HepG2 (cell line): ENCODE measurements at places on chromosomes 3 and 15. TPM values are rescaled to one million over a fixed set of nuclear protein-coding genes. Genes with fewer than 3 reads are reported as not detected.

The SEMA3G gene
- polyA plus RNA-seq: 8.3 and 13.4 TPM in 2 replicates

The PLA2G4E gene
- polyA plus RNA-seq: 0.01 TPM in 1 of 2 replicates, not detected in the other

The NPAP1 gene
- not detected in 2 replicates for polyA plus RNA-seq

The PRR20G gene
- polyA plus RNA-seq: not detected in 2 replicates

The C2CD4A gene
- not detected in 2 replicates for polyA plus RNA-seq

The ZNF860 gene
- polyA plus RNA-seq: 0.51 and 0.73 TPM in 2 replicates

The PLSCR5 gene
- polyA plus RNA-seq: 0.22 and 0.50 TPM in 2 replicates
